ENCODE measurements at places on chromosomes 12 and 14. TPM values are rescaled to one million over a fixed set of nuclear protein-coding genes. Genes with fewer than 3 reads are reported as not detected.
A peak's percentile ranks its signal among the peaks of the same experiment; 100 is the strongest.

The LGR5 gene
- total RNA-seq: not detected

- DNase-seq: no peak
These were observed 7.4 kb upstream of the GAS2L3 start for GRCh38 chr12:100565987-100566545.

DNA sequence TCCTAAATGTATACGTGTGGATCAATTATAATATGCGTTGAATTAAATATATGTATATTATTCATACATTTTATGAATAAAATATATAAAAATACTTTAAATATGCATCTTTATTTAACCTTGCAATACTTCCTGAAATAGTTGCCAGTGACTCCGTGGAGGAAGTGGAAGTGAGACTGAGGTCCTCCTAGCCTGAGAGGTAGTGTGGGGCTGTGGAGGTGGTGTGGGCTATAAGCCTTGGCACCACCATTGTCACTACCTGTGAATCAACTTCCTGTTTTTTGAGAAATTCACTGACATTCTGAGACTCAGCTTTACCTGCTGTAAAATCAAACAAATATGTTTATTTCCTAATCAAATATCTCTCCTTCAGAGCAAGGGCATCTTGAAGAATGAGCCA lies 514.2 kb downstream of the VRK1 start:
- no peak for DNase-seq

GRCh38 chr14:62308891-62309290 lies 546.7 kb downstream of the SNAPC1 start:
- no peak for DNase-seq

- DNase-seq: peak; percentile 66
These were observed at the start of gene GPR68 for GRCh38 chr14:91244501-91244901. GPR68 (minus strand) TSS chr14:91244704; CDS start chr14:91235050, 9,654 bp downstream.

- DNase-seq: no peak
These were observed 15.4 kb upstream of the IFI27L2 start for GRCh38 chr14:94144765-94145164.

- DNase-seq: no peak
These were observed 13.6 kb upstream of the TEX22 start for GRCh38 chr14:105384605-105385321.

All from left ventricle myocardium superior (tissue), 1 donor.